Fibroblast of skin of back (primary cell): ENCODE measurements at places on chromosomes 5 and 9.

DNA sequence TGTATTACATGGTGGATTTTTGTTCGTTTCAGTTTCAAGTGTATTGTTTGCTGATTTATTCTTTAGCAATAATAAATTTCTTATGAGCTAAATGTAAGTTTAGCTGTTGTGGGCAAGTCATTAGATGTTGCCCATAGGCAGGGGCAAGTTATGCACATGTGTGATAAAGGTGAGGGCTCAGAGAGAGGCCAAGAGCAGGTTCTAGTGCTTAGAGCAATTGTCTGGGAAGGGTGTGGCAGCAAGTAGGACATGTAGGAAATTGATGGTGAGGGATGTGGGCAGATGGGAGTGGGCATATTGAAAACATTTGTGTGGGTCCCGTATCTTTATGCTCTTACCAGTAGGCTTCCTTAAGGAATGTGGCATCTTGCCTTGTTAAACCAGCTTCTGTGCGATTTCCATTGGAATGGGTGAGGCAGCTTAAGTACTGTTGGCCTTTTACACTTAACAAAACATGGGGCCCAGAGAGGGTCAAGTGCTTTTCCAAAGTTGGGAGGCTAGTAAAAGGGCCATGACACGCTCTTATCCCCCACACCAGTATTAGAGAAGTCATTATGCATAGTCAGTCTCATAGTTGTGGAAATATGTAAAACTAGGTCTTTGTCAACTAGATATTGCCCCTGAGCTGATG lies 60.6 kb downstream of the KDM4C start:
- DNase-seq, result no peak

- DNase-seq, result peak; percentile 10
These were observed 1260.8 kb upstream of the WWC1 start for GRCh38 chr5:167030500-167031120.

- no peak for DNase-seq
These were observed 282.2 kb upstream of the VLDLR start for GRCh38 chr9:2339416-2339815.

DNA sequence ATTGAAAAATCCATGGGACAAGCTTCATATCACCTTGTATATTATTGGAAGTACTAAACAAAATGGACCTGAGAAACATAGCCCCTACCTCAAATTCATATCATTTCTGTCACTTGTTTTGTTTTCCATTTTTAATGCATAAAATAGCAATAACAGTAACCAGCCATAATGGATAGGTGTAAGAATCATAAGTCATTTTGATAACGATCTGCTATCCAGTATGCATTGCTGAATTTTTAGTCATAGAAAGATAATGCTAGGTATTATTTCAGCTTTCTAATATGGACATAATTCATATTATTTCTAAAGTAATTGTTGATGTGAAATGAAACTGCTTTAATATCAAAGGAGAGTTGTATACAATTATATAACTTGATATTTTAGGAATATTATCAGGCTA lies 1.1 kb upstream of the LRRC70 start:
- DNase-seq, result no peak

- peak; percentile 65 for DNase-seq
These were observed 201.2 kb downstream of the ACTL7B start for GRCh38 chr9:108654566-108654965.

DNA sequence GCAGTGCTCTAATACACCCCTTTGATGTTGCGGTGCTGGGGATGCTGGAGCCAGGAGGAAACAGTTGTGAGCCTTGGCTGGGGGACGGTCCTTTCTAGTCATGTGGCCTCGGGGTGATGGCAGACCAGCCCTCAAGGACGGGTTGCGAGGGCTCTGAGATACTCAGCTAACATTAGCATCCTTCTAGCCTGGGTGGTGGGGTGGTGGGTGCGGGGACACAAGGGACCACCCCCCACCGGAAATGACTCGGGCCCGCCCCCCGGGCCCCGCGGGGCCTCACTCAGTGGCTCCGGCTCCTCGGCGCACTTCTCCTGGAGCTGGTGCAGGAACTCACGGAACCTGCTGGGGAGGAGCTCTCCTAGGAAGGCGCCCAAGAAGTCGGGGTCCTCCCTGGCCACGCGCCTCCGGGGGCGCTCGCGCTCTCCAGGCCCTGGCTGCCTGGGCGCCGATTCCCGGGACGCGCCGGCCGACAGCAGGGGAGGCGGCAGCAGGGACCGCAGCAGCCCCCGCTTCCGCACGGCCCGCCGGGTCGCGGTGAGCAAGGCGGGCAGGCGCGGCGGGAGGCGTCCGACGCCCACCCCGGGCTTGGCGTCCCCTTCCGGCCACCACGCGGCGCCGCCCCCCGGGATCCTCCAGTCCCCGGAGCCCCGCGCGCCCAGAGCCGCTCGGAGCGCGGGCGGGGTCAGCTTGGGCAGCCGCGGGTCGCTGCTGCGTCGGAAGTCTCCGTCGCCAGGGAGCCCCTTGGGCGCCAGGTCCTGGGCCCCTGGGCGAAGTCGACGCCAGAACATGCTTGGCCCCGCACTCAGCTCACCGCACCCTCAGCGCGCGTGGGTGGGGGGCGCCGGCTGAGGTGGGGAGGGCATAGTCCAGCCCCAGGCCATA lies 873 bp downstream of the C9orf50 start:
- no peak for DNase-seq

DNA sequence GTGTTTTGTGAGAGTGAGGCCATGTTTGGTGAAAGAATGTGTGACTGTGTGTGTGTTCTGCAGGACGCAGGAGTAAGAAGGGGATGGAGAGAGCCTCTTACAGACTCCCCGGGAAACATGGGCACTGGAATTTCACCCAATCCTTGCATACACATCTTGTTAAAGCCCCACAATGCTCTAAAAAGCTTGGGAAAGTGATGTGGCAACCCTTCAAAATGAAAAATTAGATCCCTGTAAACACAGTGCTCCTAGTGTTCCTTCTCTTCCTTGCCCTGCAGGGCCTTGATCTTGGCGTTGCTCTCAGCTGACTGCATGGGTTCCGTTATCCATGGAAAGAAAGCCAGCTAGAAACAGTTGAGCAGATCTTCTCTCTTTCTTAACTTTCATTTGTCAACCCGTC lies 701.7 kb downstream of the SEMA5A start:
- DNase-seq, result no peak

DNA sequence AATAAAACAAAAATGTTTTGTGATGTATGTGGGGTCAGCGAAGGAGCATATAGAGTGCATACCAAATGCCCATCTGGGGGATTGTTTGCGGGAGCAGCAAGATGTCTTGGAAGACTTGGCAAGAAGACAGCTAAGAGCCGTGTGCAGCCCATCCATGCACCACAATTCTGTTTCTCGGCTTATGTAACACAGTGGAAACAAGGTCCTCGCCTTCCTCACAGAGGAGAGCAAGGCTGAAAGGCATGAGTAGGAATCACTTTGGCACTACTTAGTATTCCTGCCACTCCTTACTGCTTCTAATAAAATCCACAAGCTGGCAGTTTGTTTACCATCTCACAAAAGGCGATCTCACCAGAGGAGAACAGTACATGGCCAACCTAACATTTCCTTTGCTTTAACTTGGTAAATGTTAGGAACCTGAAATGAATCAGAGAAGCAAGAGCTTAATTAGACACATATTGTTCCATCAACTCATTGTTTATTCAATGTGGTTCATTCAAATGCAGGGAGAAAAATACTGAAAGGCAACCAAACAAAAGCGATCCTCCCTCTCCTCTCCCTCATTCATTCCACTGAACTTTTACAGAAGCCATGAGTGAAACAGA lies 648.1 kb downstream of the ACTL7B start:
- DNase-seq, result peak; percentile 69

- no peak for DNase-seq
These were observed 354.2 kb upstream of the KCNN2 start for GRCh38 chr5:114007678-114008077.

DNA sequence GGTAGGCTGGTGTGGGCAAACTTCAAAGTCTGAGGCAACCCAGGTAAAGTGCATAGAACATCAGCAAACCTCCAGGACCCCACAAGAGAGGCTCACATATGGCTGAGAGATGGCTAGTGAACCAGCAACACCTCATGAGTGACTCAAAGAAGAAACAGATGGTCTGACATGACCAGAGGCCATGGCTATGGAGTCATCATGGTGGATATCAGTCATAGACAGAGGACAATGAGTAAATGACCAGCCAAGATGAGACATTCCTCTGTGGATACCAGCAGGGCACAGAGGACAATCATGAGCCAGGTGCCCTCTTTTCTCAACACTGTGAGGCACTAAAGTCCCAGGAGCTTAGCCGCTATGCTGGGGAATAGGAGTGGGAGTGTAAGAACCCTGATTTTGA lies 180.8 kb downstream of the RASEF start:
- DNase-seq, result peak; percentile 39

DNA sequence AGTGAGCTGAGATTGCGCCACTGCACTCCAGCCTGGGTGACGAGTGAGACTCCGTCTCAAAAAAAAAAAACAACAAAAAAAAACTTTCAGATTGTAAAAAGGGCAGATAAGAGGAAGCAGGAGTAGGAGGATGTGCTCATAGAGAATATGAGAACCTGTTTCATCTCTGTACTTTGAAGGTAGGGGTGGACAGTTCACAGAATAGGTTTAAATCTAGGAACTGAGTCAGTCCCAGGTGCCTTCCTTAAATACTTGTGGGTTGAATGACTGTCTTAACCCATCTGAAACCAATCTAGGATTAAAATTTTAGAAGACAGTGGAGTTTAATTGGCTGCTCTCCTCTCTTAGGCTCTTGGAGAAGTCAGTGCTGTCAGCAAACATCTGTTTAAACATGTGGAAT lies 12.4 kb downstream of the POLK start:
- no peak for DNase-seq

DNA sequence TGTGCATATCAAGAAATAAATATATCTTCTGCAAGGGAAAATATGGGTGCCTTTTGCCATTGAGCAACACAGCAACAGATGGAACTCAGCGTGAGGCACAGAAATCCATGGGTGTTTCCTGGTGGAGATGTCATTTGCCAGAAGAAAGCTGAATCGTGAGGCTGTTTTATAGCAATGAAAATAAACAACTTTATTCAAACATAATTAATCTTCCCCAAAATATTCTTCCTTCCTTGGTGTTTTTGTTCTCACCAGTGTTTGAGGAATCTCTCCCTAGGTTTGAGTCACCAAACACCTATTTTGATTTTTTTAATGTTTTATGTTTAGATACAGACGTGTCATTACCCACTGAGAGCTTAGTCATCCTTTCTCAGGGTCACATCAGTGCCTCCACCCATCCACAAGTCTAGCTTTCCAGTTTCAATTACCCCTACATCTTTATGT lies 65.8 kb upstream of the PAPPA start:
- peak; percentile 83 for DNase-seq

DNA sequence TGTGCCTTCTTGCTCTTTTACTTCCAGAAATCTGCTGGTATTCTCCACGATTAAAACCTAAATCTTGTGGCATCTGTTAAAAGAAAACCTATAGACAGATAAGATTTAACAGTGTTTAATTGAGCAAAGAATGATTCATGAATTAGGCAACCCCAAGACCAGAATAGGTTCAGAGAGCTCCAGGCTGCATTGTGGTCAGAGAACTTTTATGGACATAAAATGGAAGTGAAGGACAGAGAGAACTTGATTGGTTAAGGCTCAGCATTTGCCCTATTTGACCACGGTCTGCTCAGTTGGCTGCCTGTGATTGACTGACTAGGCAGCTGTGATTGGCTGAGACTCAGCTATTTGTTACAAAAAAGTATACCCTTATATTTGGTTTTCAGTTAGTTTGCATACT lies 10.4 kb upstream of the SLC36A2 start:
- DNase-seq, result no peak

DNA sequence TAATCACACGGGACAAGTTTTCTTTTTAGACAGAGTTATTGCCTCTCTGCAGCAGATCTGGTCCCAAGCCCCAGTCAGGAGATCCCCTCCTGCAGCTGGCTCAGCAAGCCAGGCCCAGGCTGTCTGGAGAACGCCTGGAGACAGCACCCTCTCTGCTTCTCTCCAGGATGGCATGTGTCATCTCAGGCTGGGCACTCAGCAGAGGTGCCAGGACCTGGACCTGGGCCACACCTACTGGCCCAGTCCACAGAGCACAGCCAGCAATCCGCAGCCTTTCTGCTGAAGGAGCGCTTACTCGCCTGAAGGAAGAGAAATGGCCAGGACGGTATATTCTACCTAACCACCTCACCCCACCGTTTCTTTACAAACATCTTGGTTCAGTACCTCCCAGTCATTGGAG lies 4.7 kb upstream of the TBC1D9B start:
- DNase-seq, result no peak

- DNase-seq, result peak; percentile 12
These were observed 115.8 kb downstream of the MTX3 start for GRCh38 chr5:79875230-79875629.

GRCh38 chr9:13967011-13967410 lies 346.9 kb downstream of the NFIB start:
- DNase-seq, result no peak

GRCh38 chr9:34759432-34760134 lies 49.6 kb upstream of the CCL21 start:
- DNase-seq, result no peak

- peak; percentile 83 for DNase-seq
These were observed 78.9 kb upstream of the RPS23 start for GRCh38 chr5:82356808-82357671.

DNA sequence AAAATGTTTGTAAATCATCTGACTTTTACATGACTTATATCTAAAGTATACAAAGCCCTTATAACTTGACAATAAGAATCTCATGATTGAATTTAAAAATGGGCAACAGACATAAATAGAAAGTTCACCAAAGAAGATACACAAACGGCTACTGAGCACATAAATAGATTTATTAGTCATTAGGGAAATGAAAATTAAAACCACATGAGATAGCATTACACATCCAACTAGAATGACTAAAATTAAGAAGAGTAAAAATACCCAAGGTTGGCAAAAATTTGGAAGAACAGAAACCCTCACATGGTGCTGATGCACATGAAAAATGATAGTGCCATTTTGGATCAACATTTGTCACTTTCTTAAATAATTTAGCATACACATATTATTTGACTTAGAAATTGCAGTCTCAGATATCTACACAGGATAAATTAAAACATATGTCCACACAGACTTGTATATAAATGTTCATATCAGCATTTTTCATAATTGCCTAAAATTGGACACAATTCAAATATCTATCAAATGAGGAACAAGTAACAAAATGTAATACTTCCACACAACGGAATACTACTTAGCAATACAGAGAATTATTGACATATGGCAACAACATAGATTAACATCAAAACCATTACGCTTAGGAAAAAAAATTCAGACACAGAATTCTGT lies 359.1 kb upstream of the DAB2 start:
- DNase-seq, result peak; percentile 82

DNA sequence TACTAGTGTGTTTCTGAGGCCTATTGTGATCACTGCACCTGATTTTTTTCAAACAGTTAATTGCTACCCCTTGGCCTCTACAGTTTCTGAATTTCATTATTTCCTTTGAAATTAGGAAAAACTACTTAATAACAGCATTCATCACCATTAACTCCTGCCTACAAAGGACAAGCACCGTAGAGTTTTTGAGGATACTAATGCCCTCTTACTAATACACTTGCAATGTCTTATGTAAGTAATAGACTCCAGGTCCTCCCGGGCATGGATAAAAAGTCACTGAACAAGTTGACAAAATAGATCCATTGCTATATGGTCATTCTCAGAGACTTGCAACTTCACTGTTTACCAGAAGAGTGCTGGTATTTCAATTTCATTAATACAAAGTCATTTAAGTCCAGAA lies 1172.5 kb downstream of the CDH12 start:
- DNase-seq, result peak; percentile 32
